ENCODE measurements at places on chromosomes 4 and X.

- no peak for DNase-seq
These were observed 16.8 kb upstream of the CLTRN start for GRCh38 chrX:15681433-15681832.

GRCh38 chr4:151676301-151676700 is 84.5 kb downstream of the GATB start:
- no peak for DNase-seq

DNA sequence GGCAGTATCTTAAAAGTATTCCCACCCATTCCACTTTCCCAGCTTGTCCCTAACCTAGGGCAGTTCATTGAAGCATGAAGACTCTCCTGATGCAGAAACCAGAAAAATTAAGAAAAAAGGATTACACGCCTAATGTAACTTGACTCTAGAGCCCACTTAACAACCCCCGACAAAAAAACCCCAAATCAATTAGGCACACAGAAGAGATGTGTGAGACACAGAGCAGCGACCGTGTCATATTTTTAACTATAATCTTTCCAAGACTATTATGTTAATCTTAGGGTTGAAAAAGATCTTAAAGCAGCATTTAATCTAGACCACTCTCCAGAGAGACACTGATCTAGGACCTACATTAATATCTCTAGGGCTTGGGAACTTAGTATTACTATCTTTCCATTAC is 1.3 kb downstream of the YTHDC1 start:
- DNase-seq: no peak

- DNase-seq: no peak
These were observed 161.9 kb downstream of the TLL1 start for GRCh38 chr4:166034965-166035364.

DNA sequence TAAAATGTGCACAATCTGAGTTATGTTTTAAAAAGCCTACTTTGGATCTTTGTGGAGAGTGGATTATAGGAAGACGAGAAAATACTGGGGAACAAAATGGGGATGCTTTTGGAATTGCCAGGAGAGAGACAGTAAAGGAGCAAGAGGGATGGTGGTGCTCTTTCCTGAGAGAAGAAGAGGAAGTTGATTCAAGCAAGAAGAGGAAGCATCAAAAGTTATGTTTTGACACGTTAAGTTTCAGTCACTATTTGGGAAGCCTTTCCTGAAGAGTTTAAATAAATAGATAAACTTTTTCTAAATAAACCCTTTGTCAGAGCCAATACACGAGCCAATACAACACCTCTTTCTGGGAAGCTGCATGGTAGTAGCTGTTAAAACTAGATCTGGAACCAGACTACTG is 394.1 kb downstream of the GALNTL6 start:
- DNase-seq: no peak

DNA sequence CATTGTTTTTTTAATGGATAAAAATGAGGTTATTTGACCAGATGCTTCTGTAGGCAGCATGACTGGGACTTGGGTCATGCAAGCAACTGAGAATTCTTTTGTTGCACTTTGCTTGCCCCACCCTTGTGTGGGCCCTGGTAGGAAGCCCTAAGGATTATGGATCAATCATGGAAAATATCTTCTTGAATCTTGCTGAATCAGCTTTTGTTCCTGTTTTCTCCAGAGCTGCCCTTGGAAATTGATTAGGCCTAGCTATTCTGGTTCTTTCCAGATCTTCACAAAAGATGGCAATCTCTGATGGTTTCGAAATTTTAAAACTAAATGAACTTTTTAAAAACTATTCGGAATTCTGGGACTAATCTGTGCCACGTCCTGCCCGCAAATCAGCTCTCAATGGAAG is 58.6 kb downstream of the PRRG1 start:
- DNase-seq: no peak

- DNase-seq: no peak
These were observed 62.6 kb downstream of the GRXCR1 start for GRCh38 chr4:42954963-42955669.

- DNase-seq: no peak
These were observed 100.8 kb upstream of the ADRA2C start for GRCh38 chr4:3665360-3665891.

GRCh38 chrX:97639526-97639925 is 755.8 kb downstream of the RPA4 start:
- DNase-seq: no peak

GRCh38 chr4:89590128-89590527 is 246.8 kb downstream of the SNCA start:
- no peak for DNase-seq

GRCh38 chr4:102642631-102643298 is 118.0 kb downstream of the MANBA start:
- DNase-seq: no peak

DNA sequence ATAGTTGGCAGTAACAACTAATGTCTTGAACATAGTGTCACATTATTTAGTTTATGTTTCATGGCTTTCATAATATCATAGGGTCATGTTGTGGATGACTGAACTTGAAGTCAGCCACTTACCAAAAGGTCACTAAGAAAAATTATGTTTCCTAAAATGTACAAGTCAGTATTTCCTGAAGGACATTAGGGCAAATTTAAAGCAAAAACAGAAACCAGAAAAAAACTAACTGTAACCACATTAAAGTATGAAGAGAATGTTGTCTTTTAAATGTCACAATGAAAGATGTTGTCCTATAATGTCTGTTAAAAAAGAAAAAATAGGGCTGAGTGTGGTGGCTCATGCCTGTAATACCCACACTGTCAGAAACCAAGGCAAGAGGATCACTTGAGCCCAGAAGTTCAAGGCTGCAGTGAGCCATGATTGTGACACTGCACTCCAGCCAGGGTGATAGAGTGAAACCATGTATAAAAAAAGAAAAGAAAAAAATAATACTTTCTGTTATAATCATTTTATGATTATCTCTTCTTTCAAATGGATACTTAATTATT is 55.8 kb downstream of the HHIP start:
- no peak for DNase-seq

GRCh38 chr4:110587666-110588285 is 35.1 kb downstream of the PITX2 start:
- no peak for DNase-seq

DNA sequence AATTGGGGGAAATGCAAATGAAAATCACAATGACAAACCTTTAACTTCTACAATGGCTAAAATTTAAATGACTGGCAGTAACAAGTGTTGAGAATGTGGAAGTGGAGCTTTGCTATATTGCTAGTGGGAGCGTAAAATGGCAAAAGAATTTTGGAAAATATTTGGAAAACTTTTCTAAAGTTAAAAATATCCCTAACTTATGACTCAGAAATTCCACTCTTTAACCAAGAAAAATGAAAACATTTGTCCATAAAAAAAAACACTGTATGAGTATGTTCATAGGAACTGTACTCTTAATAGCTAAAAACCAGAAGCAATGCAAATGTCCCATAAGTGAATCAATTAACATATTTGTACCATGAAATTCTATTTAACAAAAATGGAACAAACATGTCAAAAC is 3.6 kb downstream of the TBCK start:
- DNase-seq: no peak

- DNase-seq: no peak
These were observed 100.4 kb downstream of the KLHL8 start for GRCh38 chr4:87120010-87120409.

DNA sequence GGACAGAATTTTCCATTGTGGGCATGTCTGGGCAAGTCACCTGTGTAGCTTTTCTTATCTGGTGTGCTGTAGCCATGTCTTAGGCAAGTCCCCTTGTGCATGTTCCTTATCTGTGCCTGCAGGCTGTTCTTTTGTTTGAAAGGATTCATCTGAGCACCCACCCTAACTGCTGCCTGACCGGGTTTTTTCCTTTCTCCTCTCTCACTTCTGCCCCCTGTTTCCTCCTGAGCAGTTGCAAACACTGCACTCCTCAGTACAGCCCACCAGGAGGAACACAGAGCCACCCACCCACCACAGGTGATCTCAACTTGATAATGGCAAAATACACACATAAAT is 29.2 kb upstream of the IL9R start:
- no peak for DNase-seq

- no peak for DNase-seq
These were observed 41.1 kb downstream of the IL13RA2 start for GRCh38 chrX:114976292-114976691.

GRCh38 chrX:72314881-72315280 is 9.2 kb upstream of the CITED1 start:
- DNase-seq: no peak

- DNase-seq: no peak
These were observed 732 bp upstream of the ADRA2C start for GRCh38 chr4:3765271-3766035.

GRCh38 chr4:75249739-75250138 is 264.5 kb downstream of the RCHY1 start:
- DNase-seq: no peak

DNA sequence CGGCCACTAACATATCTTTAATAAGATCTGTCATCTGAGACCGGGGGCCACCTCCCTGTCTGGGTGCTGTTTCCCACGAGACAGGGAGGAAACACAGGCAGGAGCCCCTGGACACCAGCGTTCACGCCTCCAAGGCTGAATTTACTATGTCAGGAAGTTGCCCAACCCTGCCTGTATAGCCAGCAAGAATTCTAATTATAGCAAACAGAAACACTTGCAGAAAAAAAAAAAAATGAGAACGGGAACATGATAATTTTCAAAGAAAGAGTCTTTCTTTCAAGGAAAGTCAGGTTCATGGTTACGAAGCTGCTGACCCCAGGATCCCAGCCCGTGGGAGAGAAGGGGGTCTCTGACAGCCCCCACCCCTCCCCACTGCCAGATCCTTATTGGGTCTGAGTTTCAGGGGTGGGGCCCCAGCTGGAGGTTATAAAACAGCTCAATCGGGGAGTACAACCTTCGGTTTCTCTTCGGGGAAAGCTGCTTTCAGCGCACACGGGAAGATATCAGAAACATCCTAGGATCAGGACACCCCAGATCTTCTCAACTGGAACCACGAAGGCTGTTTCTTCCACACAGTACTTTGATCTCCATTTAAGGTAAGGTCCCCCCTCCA is at the start of gene IL3RA:
IL3RA (plus strand) TSS at position 455 of the 613 bp plus-strand sequence. CDS start 4,981 bp downstream, outside the sequence.
- no peak for DNase-seq

GRCh38 chr4:7630568-7631287 is 196.0 kb upstream of the PSAPL1 start:
- DNase-seq: no peak

DNA sequence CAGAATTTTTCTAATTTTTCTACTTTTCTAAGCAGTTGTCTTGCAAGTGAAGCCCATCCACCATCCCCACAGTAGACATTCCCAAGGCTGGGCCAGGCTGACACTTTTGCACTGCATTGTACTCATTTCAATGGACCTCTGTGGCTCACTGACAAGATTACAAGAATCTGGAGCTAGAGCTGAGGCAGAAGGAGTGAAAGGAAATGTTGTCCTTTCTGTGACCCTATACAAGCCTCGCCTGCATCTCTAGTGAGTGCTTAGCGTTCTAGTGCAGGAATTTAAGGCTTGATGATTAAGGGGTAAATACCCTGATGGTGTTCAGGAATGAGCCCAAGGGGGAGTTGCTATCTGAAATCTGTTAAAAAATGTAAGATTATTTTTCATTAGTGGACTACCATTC is 6.3 kb downstream of the MAGED1 start:
- no peak for DNase-seq

DNA sequence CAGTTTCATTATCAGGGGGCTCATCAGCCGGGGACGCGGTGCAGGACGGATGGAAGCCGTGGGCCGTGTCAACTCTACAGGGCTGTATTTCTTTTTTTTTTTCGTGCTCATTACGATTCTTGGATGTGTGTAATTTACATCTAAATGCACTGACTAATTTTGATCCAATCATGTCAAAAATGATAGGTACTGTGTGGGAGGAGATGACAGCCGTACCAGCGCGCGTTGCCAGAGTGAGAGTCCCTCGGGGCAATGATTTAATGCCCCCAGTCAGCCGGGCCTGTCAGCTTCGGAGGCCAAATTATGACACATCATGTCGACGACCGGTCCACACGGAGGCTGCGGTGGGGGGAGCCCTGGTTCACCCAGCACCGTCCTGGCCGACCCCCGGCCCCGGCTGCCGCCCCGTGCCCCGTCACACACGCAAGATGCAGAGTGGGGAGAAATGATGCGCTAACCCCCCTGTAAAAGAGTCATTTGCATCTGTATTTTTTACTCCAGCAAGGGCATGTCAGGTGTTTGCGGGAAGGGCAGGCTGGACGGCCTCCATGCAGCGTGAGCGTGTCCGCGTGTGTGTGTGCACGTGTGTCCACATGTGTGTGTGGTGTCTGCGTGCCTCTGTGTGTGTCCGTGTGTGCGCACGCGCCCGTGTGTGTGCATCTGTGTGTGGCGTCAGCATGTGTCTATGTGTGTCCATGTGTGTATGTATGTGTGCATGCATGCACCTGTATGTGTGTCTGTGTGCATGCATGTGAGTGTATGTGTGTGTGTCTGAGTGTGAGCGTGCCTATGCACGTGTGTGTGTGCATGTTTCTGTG is 74.3 kb upstream of the PPP2R3B start:
- no peak for DNase-seq

DNA sequence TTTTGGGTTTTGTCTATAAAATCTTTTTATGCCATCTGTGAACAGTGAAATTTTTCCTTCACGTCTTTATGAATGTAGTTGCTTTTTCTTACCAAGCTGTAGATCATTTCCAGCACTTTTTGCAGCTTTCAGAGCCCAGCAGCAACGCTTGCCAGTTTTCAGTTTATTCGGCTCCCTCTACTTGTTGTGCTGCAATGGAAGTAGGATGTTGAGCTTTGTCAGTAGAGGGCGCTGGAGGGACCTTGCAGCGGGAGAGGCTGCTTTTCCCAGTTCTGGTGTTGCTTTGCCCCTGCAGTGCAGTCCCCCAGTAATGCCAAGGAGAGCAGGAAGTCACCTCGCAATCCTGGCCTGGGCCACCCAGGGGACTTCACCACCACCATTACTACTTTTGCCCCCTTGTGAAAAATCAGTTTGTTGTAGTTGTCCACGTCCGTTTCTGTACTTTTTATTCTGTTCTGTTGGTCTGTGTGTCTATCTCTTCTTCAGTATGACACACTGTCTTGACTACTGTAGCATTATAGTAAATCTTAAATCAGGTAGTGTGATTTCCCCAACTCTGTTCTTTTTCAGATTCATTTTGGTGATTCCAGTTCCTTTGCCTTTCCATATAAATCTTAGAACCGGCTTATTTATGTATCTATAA is 21.8 kb downstream of the CMC4 start:
- DNase-seq: no peak

DNA sequence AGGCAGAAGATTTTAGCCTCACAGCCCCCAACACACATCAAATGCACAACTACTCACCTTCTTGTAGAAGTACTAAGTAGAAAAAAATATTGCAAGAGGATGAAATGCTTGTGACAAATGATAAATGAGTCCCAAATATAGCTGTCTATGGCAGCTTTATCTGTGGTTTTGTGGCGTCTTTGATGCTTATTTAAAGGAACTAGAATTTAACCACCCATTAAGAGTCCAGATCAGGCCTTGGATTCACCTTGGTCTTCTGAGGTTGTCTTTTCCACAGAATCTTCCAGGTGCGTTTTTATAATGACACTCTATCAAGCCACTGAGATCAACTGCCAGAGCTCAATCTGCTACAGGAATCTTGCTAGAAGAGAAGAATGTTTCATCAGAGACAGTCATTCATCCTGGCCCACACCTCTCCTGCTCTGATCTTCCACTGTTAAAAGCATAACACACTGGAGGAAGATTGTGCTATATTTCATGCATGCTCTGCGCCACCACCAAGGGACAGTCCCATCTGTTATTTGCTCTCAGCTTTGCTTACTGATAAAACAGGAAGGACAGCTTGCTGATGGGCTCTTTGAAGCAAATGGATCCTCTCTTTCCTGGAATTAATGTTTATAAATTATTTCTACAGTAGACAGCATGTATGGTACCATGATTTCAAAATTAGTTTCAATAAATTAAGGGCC is 144.1 kb downstream of the SLC7A11 start:
- DNase-seq: no peak
